Tibial nerve (tissue), 4 donors: ENCODE measurements at places on chromosomes 3 and 15. TPM values are rescaled to one million over a fixed set of nuclear protein-coding genes. Genes with fewer than 3 reads are reported as not detected.
A peak's percentile ranks its signal among the peaks of the same experiment; 100 is the strongest.

DNA sequence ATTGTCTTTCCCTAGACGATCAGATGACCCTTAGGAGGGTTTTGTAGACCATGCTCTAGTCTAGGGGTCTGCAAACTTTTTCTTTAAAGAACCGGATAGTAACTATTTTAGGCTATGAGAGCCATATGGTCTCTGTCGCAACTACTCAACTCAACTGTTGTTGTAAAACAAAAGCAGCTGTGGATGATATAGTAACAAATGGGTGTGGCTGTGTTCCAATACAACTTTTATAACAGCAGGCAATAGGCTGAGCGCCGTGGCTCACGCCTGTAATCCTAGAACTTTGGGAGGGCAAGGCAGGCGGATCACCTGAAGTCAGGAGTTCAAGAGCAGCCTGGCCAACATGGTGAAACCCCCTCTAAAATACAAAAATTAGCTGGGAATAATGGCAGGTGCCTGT lies 6.1 kb upstream of the CMTM6 start:
- no peak overlapping the region for H3K27ac ChIP-seq
- H3K36me3 ChIP-seq: no peaks in the 10 kb centered on the region
- H3K27me3 ChIP-seq: no peaks in the 10 kb centered on the region

The UPK1B gene
- total RNA-seq: not detected

The UROC1 gene
- total RNA-seq: not detected

DNA sequence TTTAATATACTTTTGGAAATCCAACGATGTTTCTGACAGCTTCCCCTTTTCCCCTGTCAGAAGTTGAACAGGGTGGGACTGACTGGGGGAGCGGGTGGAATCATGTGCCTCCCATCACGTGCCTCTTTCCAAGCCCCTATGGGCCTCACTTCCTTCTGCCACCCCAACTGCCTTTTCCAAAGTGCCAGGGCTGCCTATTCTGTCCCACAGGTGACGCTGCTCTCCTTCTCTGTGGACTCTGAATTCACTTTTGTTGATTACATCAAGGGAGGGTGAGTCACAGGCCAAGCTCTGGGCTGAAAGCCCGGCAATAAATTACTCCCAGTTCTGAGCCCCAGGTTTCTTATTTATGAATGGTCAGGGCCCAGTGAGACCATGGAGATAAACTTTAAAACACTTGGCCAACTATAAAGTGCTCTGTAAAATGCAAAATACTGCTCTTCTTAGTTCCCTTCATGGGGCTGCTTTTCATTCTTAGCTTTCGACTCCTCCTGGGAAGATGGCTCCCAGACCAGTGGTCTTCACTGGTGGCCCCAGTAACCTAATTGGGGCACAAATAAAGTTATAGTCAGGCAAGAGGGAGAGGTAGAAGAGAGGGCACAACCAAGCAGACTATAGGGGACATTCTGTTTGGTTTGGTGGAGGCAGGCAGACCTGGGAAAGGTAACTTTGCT lies 12.3 kb downstream of the CPNE9 start:
- no peaks in the 10 kb centered on the region for H3K36me3 ChIP-seq
- no peak overlapping the region for H3K4me3 ChIP-seq
- peaks cover 3% of the 10 kb centered on the region for H3K4me1 ChIP-seq

The WDR49 gene
- 1.3 TPM for total RNA-seq

The OCA2 gene
- total RNA-seq: 19.7 TPM

DNA sequence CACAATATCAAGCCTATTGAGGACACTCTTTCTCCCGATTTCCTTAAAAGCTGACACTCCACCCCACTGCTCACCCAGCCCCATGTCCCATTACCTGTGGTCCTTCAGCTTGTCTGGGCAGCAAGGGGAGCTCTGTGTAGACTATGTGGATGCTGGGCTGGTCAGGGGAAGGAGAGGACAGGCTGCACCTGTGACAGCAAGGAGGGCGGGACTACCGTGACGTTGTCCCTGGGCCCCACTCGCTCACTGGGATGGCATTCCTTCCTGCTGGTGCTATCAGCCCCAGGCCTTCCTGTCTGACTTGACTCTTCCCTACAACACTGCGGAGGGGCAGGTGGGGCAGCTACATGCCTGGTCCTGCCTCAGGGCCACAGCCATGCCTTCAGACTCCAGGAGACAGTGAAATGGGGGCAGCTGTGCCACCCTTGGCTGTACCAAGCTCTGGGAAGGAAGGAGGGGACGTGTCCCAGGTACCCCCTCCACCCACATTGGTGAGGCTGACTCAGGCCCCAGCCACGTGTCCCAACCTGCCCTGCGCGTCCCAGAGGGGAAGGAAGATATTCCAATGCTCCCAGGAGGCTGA lies at the start of gene TMEM40:
Gene TMEM40 (minus strand): TSS at position 163 of the 583 bp plus-strand sequence. CDS start 9,427 bp downstream, outside the sequence.
- H3K4me1 ChIP-seq: peaks cover 7% of the 10 kb centered on the region
- no peak within 1 kb of the TSS for H3K4me3 ChIP-seq
- H3K27me3 ChIP-seq: no peaks in the 10 kb centered on the region
- no peaks in the 10 kb centered on the region for H3K36me3 ChIP-seq
- DNase-seq: no peak

- DNase-seq: no peak
- H3K27ac ChIP-seq: no peak overlapping the region
- H3K27me3 ChIP-seq: no peaks in the 10 kb centered on the region
- no peaks in the 10 kb centered on the region for H3K4me1 ChIP-seq
- H3K4me3 ChIP-seq: no peak overlapping the region
These were observed 75.4 kb downstream of the C3orf85 start for GRCh38 chr3:109211941-109212340.

The SUSD5 gene
- total RNA-seq: 6.6 TPM

DNA sequence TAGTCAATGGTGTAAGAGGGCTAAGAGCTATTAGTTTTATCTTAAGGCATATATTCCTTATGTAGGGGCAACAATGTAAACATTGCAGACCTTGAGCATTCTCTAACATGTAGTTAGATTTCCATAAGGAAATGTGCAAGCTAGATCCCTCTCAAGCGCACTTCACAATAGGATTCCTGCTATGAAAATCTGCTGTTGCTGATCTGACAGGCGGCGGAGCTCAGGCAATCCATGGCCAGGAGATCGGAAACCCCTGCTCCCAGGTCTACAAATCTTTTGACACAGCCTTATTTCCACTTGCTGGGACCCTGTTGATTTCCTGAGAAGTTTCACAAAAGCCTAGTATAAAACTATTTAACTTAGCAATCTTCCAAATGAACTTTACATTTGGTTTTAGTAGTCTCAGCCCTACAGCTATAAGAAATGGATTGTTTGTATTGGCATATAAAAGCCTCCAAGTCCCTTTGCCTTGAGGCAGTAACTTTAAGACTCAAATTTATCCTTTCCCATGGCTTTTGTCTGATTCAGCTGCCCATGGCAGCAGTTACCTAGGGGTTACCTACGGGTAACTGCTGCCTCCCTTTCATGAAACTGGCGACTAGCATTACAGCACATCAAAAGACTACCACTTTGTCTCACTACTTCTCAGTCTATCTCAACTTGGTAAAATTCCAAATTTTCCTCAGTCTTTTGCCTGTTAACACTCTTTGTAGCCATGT lies 22.7 kb downstream of the TRA2B start:
- no peak overlapping the region for H3K4me3 ChIP-seq
- H3K27me3 ChIP-seq: no peaks in the 10 kb centered on the region
- no peak overlapping the region for H3K27ac ChIP-seq
- peaks cover 74% of the 10 kb centered on the region for H3K36me3 ChIP-seq
- H3K4me1 ChIP-seq: peaks cover 2% of the 10 kb centered on the region
- no peak for DNase-seq

The CDC25A gene
- total RNA-seq: 0.44 TPM

- no peaks in the 10 kb centered on the region for H3K27me3 ChIP-seq
- DNase-seq: no peak
- H3K4me1 ChIP-seq: no peaks in the 10 kb centered on the region
- H3K4me3 ChIP-seq: no peak overlapping the region
- no peak overlapping the region for H3K27ac ChIP-seq
- no peaks in the 10 kb centered on the region for H3K36me3 ChIP-seq
These were observed 123.3 kb downstream of the MOBP start for GRCh38 chr3:39590806-39591205.

DNA sequence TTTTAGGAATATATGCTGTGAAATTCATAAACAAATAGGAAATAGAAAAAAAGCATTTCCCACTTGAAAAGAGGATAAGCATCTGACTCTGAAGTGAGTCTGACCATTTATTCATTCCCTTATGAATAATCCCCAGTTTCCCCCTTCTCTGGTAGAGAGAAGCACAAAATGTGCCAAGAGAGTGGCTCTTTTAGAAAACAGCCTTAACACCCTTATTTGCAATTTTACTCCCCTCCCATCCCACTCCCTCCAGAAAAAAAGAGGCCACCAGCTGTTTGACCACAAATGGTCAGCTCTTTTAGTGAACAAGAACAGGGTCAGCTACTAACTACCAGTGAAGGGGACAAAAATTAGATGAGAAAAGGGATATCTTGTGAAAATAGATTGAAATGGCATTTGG lies 184.5 kb upstream of the ADAMTS9 start:
- H3K36me3 ChIP-seq: peaks cover 56% of the 10 kb centered on the region
- no peak overlapping the region for H3K4me3 ChIP-seq
- no peak for DNase-seq
- H3K27me3 ChIP-seq: no peaks in the 10 kb centered on the region
- peaks cover 14% of the 10 kb centered on the region for H3K4me1 ChIP-seq
- H3K27ac ChIP-seq: peak overlapping the region; percentile 37

- no peaks in the 10 kb centered on the region for H3K36me3 ChIP-seq
- no peak for DNase-seq
- no peaks in the 10 kb centered on the region for H3K4me1 ChIP-seq
- H3K4me3 ChIP-seq: no peak overlapping the region
- H3K27me3 ChIP-seq: no peaks in the 10 kb centered on the region
These were observed 21.9 kb upstream of the SLC30A4 start for GRCh38 chr15:45544266-45545023.

- no peaks in the 10 kb centered on the region for H3K27me3 ChIP-seq
- H3K36me3 ChIP-seq: peaks cover 100% of the 10 kb centered on the region
- DNase-seq: no peak
- no peaks in the 10 kb centered on the region for H3K4me1 ChIP-seq
These were observed 13.3 kb downstream of the CLK3 start for GRCh38 chr15:74628949-74629348.

The BOC gene
- total RNA-seq: 27.6 TPM

- no peaks in the 10 kb centered on the region for H3K4me1 ChIP-seq
- no peak overlapping the region for H3K27ac ChIP-seq
- peak; percentile 9 for DNase-seq
These were observed 72.6 kb downstream of the SAMMSON start for GRCh38 chr3:70072180-70072579.

The NEK10 gene
- total RNA-seq: 1.3 TPM

- H3K4me3 ChIP-seq: no peak overlapping the region
- no peaks in the 10 kb centered on the region for H3K27me3 ChIP-seq
- H3K4me1 ChIP-seq: peaks cover 17% of the 10 kb centered on the region
- no peaks in the 10 kb centered on the region for H3K36me3 ChIP-seq
These were observed 9.4 kb upstream of the PCSK6 start for GRCh38 chr15:101498717-101499480.

DNA sequence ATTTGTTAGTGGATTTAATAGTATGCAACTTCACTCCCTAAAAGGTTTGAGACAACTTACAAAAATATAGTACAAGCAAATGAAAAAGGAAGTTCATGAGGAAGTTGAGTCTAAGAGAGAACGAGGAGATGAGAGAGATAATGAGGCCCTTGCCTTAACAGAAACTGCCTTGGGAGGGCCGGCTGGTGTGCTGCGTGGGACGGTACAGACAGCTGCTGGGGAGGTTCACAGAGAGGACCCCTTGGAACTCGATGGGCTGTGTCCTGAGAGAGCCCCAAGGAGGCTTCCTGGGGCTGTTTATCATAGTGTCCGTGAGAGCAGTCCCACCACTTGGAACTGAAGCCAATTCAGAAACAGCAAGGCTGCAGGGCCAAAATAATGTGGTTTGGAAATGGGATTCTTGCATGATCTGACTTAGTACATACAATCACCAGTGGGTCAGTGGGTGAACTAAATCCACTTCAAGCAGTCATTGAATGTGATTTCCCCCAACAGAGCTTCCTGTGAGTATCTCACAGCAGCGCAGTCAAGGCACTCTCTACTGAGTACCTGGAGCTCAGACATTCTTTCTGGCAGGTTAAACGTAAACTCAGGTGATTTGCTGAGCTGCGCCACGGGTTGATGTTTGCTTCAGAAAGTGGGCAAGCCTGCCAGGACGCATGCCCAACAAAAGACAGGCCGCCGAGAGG lies 90.8 kb downstream of the CRTC3 start:
- H3K27me3 ChIP-seq: no peaks in the 10 kb centered on the region
- H3K27ac ChIP-seq: no peak overlapping the region
- H3K4me1 ChIP-seq: no peaks in the 10 kb centered on the region
- no peak overlapping the region for H3K4me3 ChIP-seq
- no peak for DNase-seq
